ENCODE measurements at places on chromosomes 4 and X. TPM values are rescaled to one million over a fixed set of nuclear protein-coding genes. Genes with fewer than 3 reads are reported as not detected.

GRCh38 chr4:2754848-2755819 lies 1.0 kb downstream of the TNIP2 start:
- peak overlapping the region; percentile 91 for H3K4me3 ChIP-seq
- no peaks in the 10 kb centered on the region for H3K27me3 ChIP-seq
- peak overlapping the region; percentile 86 for H3K27ac ChIP-seq
- H3K36me3 ChIP-seq: peaks cover 11% of the 10 kb centered on the region
- peaks cover 62% of the 10 kb centered on the region for H3K4me1 ChIP-seq

DNA sequence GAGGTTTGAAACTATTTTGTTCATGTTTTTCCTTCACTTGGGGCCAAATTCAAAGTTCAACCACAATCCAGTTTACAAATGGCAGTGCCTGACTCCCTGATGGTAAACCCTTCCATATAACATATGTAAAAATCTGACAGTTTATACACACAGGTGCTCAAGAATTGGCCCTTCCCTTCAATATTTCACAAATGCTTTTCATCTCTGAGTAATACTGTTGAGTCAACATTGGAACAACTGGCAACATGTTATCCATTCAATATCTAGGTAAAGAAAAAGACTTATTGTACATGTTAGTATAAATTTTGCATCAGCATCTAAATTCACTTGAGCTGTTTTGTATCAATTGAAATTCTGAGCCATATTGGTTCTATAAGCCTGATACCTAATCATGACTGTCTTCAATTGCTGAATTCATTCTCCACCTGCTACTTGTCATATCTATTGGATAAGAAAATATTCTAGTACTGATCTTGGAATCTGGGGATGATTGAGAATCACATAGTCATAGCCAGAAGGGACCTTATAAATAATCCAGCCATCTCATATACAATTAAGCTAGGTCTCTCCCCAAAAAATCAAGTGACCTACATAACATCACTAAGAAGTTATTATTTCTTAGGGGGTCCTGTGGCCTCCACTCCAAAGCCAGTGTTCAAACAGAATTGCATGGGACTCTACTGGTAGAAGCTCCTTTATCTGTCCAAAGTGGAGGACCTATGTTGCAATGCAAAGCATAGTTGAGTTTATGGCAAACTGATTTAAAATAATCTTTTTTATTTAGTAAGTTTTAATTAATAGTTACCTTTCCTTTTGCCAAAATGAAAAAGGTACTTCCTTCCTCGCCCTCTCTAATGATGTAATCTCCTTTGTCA lies 61.9 kb downstream of the PRKG2 start:
- H3K36me3 ChIP-seq: no peaks in the 10 kb centered on the region
- H3K27ac ChIP-seq: no peak overlapping the region
- no peaks in the 10 kb centered on the region for H3K27me3 ChIP-seq
- H3K4me3 ChIP-seq: peak overlapping the region; percentile 19

GRCh38 chrX:19392703-19393102 lies 49.0 kb downstream of the PDHA1 start:
- H3K27ac ChIP-seq: no peak overlapping the region
- no peak overlapping the region for H3K4me3 ChIP-seq
- no peaks in the 10 kb centered on the region for H3K4me1 ChIP-seq

The PCDH19 gene
- 1.5 TPM for total RNA-seq

The ABLIM2 gene
- 8.1 TPM for total RNA-seq

Measured in gastroesophageal sphincter (tissue), 4 donors.